ENCODE measurements at places on chromosomes 6 and 20.

GRCh38 chr6:116564311-116564710, 7.0 kb upstream of the RWDD1 start:
- no peak for DNase-seq

GRCh38 chr20:39935901-39936300, 753.1 kb downstream of the MAFB start:
- no peak for DNase-seq

DNA sequence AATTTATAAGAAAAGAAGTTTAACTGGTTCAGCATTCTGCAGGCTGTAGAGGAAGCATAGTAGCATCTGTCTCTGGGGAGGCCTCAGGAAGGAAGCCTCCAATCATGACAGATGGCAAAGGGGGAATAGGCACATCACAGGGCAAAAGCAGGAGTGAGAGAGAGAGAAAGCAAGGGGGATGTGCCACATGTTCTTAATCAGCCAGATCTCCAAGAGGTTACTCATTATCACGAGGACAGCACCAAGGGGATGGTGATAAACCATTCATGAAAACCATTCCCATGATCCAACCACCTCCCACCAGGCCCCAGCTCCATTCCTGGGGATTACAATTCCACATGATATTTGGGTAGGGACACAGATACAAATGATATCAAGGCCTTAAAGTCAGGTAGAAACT, 217.5 kb upstream of the TCF21 start:
- no peak for DNase-seq

- DNase-seq = no peak
Measured at GRCh38 chr6:42974919-42975505, 4.0 kb downstream of the PEX6 start.

GRCh38 chr6:109687271-109687761, 3.7 kb downstream of the AK9 start:
- DNase-seq = no peak

DNA sequence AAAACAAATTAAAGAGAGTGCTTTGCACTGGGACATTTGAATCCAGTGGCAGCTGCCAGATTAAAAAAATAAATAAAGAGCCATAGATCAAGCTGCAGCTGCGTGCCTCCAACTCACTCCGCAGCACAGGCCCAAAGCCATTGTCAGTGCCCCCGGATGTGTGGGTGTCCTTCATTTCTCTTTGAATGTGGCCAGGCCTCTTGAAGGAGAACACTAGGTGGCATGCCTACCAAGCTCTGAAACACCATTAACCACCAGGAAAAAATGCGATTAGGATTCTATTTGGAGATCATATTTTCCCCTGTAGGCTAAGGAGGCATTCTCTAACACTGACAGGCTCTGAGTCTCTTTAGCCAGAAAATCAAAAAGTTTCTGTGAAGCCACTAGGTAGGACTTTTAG, 549.8 kb downstream of the PRKN start:
- DNase-seq = no peak

GRCh38 chr6:140062043-140063020, 687.9 kb upstream of the CITED2 start:
- DNase-seq = no peak

- no peak for DNase-seq
Measured at GRCh38 chr20:3072530-3073250, 1.3 kb downstream of the OXT start.

DNA sequence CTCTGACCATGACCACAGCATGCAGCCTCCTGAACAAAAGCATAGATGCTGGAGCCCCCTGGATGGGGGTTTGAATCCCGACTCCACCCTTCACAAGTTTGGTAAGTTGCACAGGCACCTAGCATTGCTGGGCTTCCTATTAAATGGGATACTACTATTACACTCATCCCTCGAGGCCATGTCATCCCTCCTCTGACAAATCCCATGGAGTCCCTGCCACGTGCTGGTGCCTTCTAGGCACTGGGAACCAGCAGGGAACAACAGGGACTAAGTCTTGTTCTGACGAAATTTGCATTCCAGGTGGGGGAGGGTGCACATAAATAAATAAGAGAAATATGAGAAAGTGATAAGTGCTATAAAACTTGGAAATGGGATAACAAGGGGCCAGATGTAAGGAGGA, 15.3 kb upstream of the SIRPA start:
- no peak for DNase-seq

- no peak for DNase-seq
Measured at GRCh38 chr6:112941613-112942012, 594.5 kb downstream of the RFPL4B start.

Measured in stimulated activated CD4-positive, alpha-beta T cell treated with anti-CD3 and anti-CD28 coated beads, TNF-alpha, amount 100 ng/mL, for 48 hours (primary cell).